ENCODE measurements at places on chromosomes 5 and 9. TPM values are rescaled to one million over a fixed set of nuclear protein-coding genes. Genes with fewer than 3 reads are reported as not detected.

- DNase-seq: no peak
Measured at GRCh38 chr9:33144551-33144950, 22.6 kb downstream of the B4GALT1 start.

DNA sequence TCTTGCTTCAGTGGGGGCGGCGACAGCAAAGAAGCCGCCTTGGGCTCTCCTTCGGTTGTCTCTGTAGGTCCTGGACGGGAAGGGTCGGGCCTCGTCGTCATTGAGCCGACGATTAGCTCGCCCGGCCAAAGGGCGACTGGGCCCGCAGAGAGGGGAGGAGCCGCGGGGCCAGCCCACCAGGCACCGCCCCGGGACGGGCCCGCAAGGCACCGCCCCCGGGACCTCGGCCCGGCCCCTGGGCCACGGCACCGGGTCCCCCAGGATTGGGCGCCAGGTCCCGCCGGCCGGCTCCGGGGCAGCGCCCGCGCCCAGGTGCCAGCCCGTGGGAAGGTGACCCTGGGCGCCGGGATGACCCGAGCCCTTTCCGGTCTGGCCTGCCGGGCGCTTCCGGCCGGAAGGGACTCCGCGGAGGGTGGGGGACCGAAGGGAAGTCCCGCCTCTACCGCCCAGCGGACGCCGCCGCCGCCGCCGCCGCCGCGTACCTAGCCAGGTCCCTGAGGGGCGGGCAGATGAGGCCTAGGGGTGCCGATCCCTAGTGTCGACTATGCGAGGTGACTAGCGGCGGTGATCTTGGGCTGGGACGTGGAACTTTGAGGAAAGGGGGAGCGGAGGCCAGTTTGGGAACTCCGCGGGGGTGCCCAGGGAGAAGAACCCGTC is at the start of the genes GBA2 and RGP1:
TSS of gene GBA2 (minus strand) at position 371 of the 657 bp plus-strand sequence. CDS start 524 bp downstream, outside the sequence.
TSS of gene RGP1 (plus strand) at position 430 of the 657 bp plus-strand sequence. CDS start 469 bp downstream, outside the sequence.
- DNase-seq: peak; percentile 87

NDUFS6 gene
- total RNA-seq: 82.2 TPM

ISL1 gene
- not detected for total RNA-seq

UBTD2 gene
- 11.2 TPM for total RNA-seq

DNA sequence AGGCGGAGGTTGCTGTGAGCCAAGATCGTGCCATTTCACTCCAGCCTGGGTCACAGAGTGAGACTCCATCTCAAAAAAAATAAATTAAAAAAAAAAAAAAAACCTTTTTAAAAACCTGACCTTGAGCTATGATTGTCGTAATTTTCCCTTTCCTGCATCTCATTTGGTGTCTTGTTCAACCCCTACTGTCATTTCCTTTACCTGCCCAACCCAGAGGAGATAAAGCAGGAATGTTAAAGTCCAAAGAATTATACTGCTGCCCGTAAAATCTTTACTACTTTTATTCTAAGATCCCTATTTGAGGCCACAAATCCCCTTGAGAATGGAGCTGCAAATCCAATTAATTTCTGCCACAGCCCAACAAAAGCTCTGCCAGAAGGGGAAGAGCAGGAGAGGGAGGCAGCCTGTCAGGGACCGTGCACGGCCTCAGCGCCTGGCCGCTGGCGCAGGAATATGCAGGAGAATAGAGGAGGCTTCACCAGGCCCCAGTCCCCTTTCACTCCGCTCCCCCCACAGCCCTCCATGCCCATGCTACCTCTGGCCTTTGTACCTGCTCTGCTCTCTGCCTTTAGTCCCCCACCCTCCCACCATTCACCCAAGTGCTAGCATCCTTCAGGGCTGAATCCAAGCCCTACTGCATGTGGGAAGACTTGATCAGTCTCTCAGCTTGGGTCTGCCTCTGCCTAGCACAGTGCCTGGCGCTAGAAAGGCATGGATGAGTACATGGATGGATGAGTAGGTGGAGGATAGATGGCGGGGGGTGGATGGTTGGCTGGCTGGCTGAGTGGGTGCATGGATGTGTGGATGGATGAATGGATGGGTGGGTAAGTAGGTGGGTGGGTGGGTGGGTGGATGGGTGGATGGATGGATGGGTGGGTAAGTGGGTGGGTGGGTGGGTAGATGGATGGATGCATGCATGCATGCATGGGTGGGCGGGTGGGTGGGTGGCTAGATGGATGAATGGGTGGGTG is 99.8 kb upstream of the SARDH start:
- no peak for DNase-seq

DNA sequence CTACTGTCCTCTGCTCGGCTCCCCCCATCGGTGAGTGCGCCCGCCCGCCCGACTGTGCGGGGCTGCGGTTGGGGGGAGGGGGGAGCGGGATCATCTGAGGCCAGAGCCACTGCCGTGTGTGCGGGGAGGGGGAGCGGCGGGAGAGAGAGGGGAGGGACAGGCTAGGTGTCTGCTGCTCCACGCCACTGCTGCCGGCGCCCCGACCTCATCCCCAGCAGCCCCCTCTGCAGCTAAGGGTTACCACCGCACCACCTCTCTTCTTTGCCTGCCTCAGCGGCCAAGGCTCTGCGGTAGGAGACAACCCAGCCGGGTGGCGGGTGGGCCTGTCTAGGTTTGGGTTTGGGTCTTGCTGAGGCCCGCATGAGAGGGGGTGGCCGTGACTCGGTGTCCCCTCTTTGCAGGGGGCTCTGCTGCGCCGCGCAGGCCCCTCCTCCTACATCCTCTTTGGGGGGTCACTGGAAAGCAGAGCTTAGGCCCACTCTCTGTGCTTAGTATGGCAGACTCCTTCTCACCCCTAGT is 670 bp upstream of the PURA start:
- no peak for DNase-seq

DNA sequence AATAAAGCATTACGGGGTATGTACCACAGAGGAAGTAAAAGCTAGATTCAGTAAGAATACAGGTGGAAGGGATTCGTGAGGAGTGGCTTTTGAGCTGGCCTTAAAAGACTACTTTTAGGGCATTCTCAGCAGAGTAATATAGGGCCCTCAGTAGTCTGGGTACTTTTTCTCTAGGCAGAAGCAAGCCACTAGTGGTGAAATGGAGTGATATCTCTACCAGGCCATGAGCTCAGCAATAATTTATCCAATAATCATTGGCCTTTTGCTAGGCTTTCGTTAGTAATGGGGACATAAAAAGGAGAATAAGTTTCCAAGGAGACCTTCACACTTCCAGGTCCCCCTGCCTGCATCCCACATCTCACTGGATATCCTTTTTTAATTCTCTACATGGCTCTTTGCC is 1.7 kb downstream of the POLR3G start:
- no peak for DNase-seq

OMD gene
- total RNA-seq: 17.1 TPM

- DNase-seq: peak; percentile 65
Measured at GRCh38 chr9:76198336-76198735, 195.9 kb downstream of the RFK start.

TIFAB gene
- total RNA-seq: not detected

GRCh38 chr5:67133776-67134175 is 62.8 kb downstream of the CD180 start:
- no peak for DNase-seq

FOXI1 gene
- total RNA-seq: not detected

DNA sequence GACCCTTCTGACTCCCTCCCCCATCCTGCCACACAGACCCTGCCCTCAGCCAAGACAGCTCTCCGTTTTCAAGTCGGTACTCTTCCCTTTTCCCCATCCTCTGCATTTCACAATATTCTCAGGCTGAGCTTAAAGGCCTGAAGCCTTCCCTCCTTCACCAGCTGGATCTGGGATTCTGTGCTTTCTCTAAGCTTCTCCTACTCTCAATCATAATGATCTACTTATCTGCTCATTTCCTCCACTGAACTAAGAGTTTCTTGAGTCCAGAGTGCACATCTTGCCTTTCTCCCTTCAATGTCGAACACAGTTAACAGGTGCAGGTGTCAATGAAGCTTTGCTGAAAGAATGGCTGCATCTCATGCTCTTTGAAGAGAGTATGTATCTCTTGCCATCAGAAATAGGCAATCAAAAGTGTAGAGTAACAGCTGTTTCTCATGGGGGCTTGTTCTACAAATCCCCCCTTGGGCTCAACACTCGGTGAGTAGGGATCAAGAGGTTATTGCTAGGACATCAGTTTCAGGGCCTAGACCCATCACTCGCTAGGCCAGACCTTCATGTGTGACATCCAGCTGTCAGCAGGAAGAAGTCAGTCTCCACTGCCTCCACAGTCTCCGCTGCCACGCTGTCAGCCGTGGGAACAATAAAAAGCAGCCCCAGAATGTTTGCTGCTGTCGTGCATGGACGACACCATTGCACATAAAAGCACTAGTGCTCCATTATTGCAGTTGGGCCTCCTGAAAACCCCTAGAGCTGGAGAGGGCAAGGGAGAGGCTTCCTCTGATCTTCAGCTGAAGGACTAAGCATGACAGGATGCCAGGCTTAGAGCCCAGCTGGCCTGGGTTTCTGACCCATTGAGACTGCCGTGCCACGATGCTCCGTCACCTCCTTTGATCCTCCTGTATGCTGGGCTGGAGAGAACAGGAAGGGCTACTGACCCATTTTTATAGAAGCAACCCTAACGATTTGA is 23.7 kb downstream of the TRAF1 start:
- DNase-seq: peak; percentile 30

DNA sequence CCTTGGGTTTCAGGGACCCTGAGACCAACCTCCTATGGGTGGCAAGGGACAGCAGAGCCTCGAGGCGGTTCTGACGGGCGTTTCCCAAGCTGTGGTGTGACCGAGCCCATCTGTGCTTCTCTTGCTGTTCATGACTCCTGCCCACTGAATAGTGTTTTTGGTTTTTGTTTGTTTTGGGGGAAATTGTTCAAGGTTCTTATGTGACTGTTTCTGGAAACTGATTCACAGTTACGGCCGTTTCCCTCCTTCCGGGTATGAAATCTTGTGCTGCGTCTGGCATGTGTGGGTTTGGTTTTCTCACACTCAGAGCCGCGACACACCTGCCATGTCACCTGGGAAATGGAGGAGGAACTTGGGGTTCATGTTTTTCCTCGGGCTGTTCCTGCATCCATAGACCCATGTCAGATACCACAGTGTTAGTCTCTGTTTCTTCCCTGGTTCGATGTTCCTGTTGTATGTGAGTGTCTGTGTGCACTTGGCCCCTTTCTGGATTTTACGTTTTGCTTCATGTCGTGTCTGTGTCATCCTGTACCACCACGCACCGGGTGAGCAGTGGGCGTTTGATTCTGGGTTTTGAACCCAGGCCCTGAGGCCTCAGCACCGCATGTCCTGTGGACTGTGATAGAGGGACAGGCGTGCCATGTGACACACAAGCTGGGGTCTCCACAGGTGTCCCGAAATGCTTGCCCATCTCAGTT is 28.8 kb downstream of the FBXW5 start:
- DNase-seq: peak; percentile 10

PCDHAC1 gene
- 0.09 TPM for total RNA-seq

LHX6 gene
- 6.4 TPM for total RNA-seq

TUSC1 gene
- total RNA-seq: 18.1 TPM

GRCh38 chr5:32578363-32578762 is 7.0 kb upstream of the SUB1 start:
- no peak for DNase-seq

GRAMD2B gene
- 36.9 TPM for total RNA-seq

MARVELD2 gene
- total RNA-seq: 0.82 TPM

DNA sequence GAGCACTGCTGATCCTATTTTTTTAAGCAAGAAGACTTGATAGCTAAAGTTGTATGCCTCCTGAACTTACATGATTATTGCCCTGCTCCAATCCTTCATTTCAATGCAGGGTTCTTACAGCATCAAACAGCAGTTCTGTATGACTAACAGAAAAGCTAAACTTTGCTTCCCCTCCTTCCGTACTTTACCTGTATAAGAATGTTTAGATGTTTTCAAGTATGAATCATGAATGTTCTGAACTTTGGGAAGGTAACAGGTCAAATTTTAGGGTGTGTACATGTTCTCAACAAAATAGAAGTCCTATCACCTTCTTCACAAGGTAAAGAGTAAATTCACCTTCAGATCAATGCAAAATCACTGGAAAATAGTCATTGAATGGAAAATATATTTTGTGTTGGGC is 972.6 kb upstream of the SEMA6A start:
- no peak for DNase-seq

CNTNAP3 gene
- 11.7 TPM for total RNA-seq

GRCh38 chr9:7974335-7974960 is 174.9 kb upstream of the DMAC1 start:
- no peak for DNase-seq

GALNT12 gene
- 0.94 TPM for total RNA-seq

DNA sequence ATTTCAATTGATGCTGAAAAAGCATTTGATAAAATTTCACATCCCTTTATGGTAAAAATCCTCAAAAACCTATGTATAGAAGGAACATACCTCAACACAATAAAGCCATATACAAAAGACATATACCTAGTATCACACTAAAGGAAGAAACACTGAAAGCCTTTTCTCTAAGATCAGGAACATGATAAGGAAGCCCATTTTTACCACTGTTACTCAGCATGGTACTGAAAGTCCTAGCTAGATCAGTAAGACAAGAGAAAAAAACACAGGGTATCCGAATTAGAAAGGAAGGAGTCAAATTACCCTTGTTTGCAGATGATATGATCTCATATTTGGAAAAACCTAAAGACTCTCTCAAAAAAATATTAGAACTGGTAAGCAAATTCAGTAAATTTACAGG is 350.2 kb upstream of the PDE4D start:
- no peak for DNase-seq

FOXD4L5 gene
- 0.11 TPM for total RNA-seq

GRCh38 chr9:38423973-38424843 is at the start of gene IGFBPL1:
Gene IGFBPL1 (minus strand): TSS chr9:38424454. CDS start chr9:38424424, 30 bp downstream.
- peak; percentile 55 for DNase-seq

PCDHGB5 gene
- total RNA-seq: 6.6 TPM

GPR21 gene
- 0.82 TPM for total RNA-seq

REEP5 gene
- total RNA-seq: 119 TPM

- no peak for DNase-seq
Measured at GRCh38 chr5:62385816-62386400, 17.8 kb downstream of the DIMT1 start.

DNA sequence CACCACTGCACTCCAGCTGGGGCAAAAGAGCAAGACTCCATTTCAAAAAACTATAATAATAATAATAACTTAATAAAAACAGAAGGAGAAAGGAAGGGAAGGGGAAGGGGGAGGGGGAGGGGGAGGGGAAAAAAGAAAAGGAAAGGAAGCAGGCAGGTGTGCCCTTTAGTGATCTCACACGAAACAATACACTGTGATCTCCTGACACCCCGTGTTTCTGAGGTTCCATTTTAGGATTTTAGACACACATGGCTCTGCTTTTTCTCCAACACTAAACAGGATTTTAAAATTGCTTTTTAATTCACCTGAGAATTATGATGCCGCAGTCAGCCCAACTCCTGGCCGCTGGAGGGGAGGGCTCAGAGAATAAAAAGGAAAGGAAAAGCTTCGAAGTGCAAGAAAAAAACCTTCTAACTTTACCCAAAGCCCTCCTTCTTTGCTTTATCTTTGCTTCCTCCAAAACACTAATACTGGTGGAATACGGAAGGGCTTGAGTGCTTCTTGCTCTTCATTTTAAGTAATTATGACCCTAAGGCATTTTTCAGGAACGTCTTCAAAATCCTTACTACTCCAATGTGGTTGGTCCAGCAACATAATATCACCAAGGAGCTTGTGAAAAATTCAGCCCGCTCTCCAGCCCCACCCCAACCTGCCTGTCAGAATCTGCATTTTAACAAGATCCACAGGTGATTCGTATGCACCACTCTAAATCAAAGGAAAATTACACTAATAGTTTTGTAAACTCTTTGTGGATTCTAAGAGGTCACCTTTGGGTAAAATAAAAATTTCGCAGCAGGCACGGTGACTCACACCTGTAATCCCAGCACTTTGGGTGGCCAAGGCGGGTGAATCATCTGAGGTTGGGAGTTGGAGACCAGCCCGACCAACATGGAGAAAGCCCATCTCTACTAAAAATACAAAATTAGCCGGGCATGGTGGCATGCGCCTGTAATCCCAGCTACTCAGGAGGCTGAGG is 66.0 kb downstream of the MYO10 start:
- no peak for DNase-seq
